ENCODE measurements at places on chromosomes 4 and X.

DNA sequence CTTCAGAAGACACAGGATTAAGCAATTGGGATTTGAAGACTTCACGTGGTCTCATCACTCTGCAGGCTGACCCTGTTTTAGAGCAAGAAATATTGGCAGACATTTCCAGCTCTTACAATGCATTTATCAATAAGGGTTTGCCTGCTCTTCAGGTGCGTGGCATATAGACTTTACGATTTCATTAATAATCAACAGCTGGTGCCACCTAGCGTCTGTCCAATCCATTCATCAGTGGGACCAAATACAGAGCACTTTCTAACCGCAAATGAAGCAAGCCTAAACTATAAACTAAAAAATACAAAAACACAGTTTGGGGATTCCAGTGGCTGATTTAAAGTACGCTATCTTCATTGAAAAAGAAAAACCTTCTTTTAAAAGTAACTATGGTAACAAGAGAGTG, 125.4 kb upstream of the DMD start:
- DNase-seq, result no peak

- DNase-seq, result no peak
These were observed at the start of gene KLHL34 for GRCh38 chrX:21658152-21658737. Gene KLHL34, minus strand, starts transcription at chrX:21658330. Its CDS starts 542 bp downstream, at chrX:21657788.

GRCh38 chrX:102654696-102655095, 3.4 kb downstream of the GPRASP1 start:
- DNase-seq, result no peak

- no peak for DNase-seq
These were observed 249.6 kb downstream of the DHRSX start for GRCh38 chrX:2251211-2251610.

- no peak for DNase-seq
These were observed 435.2 kb upstream of the CTSO start for GRCh38 chr4:156388826-156389225.

- DNase-seq, result no peak
These were observed 317.2 kb downstream of the TENM3 start for GRCh38 chr4:182560358-182560757.

GRCh38 chrX:152930516-152930915, 32.6 kb downstream of the ZNF185 start:
- no peak for DNase-seq

GRCh38 chrX:72038868-72039267, 92.8 kb downstream of the RTL5 start:
- DNase-seq, result no peak

GRCh38 chr4:55386073-55386472, 9.7 kb upstream of the TMEM165 start:
- DNase-seq, result no peak

DNA sequence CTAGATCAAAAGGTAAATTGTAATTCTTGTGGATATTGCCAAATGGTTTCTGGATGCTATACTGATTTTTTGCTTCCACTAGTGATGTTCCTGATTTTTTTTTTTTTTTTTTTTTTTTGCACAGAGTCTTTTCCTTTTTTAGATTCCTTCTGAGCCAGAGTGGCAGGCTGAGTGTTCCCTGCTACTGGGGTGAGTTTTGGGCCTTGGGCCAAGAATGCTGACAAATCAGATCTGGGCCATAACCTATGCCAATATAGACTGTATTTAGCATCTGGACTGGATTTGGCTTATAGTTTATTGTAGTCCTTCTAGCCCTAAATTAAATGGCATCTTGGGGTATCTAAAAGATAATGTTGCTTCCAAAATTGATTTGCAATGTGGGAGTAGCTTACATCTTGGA, 52.8 kb downstream of the REPS2 start:
- no peak for DNase-seq

DNA sequence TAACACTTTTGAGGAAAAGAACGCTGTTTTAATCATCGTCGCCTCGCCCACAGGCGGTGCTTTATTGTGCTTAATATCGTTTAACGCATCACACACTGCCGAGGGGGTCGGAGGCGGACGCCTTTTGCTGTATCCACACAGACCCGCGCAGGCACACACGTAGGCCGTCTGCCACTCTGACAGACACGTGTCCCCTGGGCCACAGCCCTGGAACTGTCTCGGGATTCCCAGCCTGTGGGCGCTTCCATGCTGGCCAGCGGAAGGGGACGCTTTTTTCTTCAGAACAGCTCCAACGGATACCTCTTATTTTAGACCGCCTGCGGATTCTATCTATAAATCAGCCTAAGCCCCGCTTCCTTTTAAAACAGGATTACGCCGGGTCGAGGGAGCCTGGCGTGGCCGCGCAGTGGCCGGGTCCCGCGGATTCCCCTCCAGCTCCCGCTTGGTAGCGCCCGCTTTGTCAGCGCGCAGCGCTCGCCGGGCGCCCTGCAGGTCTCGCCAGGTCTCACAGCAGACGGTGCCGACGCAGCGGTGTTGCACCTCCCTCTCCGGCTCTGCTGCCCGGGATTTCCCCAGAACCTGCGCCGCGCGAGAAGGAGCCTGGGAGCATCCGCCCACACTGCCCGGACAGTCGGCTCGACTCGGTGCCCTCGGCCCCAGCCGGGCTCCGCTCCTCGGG, at the start of gene NOCT:
Gene NOCT, plus strand, starts transcription at position 513 of the 679 bp plus-strand sequence. CDS start 201 bp downstream, outside the sequence.
- peak; percentile 54 for DNase-seq
